ENCODE measurements at places on chromosomes 2 and 18. TPM values are rescaled to one million over a fixed set of nuclear protein-coding genes. Genes with fewer than 3 reads are reported as not detected.

Gene GTF3C2
- 81.0 TPM for total RNA-seq

Gene PIGN
- 23.4 TPM for total RNA-seq

Gene EFR3B
- 14.5 TPM for total RNA-seq

Gene FBXO48
- 1.2 TPM for total RNA-seq

Gene CCBE1
- total RNA-seq: 0.44 TPM
